ENCODE measurements at places on chromosomes 11 and 22.

DNA sequence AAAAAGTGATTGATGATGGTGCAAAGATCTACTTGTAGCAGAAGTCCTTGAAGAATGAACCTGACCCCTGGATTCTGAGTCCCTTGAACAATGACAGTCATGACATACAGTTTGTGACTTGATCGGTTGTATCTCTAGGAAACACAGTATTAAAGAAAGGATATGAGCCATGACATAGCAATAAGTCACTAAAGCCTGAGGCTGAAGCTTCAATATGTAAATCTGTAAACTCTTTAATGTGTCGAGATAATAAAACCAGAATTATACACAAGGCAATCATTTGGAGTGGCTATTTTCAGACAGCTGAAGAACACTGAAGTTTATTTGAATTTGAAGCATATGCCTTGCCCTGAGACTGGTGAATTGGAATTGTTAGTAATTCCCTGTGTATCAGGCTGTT, 911.5 kb upstream of the RAG2 start:
- no peak for DNase-seq

GRCh38 chr11:45096636-45097035, 49.8 kb upstream of the PRDM11 start:
- DNase-seq, result no peak

GRCh38 chr11:122812638-122813037, 25.7 kb upstream of the CRTAM start:
- no peak for DNase-seq

GRCh38 chr11:117934526-117935307, 5.5 kb upstream of the TMPRSS13 start:
- no peak for DNase-seq

DNA sequence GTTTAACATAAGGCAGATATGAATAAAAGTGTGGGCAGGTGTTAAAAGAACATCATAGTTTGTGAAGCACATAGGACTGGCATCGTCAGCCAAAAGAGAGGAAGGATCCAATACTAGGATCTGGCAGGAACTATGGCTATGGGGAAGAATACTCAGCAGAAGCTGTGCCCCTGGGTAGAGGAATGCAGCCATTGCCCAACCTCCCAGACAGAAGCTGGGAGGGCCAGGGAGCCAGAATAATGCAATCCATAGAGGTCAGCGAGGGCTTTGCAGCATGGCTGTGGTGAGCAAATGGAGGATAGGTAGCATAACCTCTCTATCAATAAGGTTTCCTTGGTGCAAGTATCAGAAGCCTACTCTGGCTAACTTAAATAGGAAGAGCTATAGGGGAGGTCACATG, 11.7 kb upstream of the CSTF3 start:
- no peak for DNase-seq

DNA sequence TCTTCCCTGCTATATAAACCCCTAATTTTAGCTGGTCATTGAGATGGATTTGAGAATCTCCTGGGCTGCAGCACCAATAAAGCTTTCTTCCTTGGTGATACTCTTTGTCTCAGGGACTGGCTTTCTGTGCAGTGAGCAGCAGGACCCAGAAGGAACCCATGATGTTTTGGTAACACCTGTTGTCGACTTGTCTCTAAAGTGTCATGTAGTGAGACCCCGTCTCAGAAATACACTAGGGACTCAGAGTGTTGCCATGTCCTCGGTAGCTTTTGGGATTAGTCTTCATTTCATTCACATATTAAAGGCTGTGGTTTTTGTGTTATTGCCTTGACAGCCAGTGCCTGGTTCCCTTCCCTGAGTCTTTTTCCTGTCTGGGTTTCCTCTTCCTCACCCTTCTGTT, 1078.7 kb downstream of the TBC1D22A start:
- DNase-seq, result no peak

DNA sequence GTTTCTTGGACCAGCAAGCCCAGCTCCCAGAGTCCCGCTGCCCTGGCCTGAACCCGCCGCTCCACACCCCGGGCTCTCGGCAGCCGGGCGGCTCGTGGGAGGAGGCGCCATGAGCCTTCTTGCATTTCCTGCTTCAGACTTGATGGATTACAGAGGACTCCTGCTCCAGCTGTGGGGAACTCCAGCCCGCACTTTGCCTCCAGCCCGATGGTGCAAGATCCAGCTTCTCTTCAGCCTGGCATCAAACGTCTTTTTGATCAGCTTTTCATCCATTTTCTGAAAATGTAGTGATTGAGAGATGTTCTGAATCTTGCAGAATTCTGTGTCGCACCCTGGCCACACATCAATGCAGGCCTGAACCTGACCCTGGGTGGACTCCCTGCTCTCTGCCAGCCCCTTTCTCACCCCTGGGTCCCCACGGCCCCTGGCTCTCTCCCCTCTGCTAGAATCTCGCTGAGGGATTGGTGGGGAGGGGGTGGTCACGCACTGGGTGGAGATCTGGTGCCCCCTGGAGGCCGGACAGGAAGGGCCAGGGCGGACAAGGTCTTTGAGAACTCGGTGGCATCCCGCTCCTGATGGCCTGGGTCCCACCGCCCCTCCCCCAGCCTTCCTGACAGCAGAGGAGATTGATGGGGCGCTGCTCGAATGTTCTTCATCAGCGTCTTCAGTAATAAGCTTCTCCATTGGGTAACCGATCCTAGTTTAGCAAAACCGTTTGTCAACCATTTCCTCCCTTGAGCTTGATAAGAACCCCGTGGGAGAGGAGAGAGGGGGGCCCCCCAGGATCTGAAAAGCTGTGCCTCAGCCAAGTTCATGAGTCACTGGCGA, 12.1 kb upstream of the NFAM1 start:
- DNase-seq, result peak; percentile 58

DNA sequence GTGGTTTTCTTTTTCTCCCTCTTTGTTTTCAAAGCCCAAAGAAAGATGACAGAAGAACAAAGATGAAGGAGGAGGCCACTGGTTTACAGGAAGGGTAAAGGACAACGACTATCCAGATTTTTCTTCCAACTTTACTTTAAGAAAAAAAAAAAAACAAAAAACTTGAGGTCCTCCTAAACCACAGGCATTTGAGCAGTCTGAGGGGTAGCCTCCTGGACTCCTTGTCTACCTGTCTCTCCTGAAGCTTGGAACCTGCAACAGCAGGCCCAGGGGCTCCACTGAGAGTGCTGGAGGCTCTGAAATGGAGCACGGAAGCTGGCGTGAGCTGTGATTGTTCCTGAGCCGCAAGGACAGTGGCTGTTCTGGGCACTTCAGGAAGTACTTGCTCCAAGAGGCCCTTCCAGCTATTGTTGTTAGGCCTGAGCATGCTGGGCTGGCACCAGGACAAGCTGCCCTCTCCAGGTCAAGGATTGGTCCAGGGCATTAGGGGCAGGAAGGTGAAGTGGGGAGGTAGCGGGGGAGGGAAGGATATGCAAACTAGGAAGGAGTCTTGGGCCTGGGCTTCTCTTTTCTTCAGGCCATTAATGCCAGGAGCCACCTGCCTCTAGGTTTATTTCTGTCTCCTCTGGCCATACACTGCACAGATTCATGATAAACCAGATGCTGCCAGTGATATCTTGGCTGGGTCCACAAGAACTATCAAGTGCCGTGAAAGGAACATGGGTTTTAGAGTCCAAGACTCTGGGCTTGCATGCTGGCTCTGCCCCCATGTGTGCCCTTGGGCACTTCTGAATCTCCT, 147.3 kb downstream of the CCDC34 start:
- no peak for DNase-seq

- DNase-seq, result no peak
Measured at GRCh38 chr11:134466156-134466555, 54.1 kb upstream of the B3GAT1 start.

- no peak for DNase-seq
Measured at GRCh38 chr11:15886866-15887265, 469.5 kb downstream of the SOX6 start.

DNA sequence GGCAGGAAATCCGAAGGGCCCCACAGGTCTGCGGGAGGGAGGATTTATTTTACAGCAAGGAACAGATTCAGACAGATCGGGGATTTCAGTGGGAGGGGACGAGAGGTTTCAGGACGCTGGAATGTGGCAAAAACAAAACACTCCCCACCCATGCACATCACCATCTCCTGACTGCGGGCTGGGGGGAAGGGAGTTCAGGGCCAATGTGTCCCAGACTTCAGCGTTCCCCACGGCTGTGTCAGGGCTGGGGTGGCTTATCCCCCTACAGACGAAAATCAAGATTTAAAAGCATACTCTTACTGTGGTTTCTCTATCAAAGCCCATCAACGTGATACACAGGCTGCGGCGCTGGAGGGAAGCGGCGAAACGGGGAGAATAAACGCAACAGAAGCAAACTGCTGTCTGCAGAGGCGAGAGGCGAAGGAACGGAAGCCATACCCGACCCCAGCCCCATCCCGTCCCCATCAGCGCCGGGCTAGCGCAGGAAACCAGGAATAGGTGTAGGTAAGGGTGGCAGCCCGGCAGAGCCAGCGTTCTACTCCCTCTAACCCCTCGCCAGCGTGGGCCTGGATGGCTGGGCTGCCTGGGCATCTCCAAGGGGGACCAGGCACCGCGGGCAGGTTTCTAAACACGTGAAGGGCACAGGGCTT, 2.7 kb downstream of the TENM4 start:
- DNase-seq, result no peak

GRCh38 chr11:66042227-66042995, 6.5 kb downstream of the GAL3ST3 start:
- no peak for DNase-seq

DNA sequence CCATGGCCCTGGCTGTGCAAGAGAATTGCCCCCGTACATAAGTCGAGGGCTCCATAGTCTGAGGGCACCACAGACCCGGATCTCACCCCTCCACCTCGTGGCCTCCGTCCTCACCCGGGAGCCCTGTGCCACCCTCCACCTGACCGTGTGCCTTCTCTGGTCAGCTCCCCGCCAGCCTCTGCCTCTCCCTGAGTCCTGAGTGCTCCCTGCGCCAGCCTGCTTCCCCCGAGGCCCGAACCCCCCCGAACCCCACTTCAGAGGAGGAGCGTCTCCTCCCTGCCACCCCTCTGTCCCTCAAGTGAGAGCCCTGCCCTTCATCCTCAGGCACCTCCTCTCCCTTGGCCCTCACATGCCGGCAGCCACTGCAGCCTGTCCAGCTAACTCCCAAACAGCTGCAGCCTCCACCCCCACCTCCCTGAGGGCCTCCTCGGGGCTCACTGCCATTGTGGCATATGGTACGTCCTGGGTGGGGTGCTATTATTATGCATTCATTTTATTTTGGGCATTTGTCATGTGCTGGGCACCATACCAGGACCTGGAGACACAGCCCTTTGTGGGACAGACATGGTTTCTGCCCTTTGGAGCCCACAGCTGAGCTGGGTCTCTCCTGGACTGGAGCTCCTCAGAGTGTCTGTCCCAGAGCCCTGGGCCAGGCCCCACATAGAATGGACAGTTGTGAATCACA, 67.2 kb downstream of the MYO7A start:
- DNase-seq, result no peak

GRCh38 chr11:45473341-45473895, 187.3 kb upstream of the SYT13 start:
- DNase-seq, result no peak

- peak; percentile 39 for DNase-seq
Measured at GRCh38 chr11:59283825-59284772, 71.4 kb upstream of the MPEG1 start.

GRCh38 chr11:85699957-85700741, 14.2 kb upstream of the CCDC89 start:
- no peak for DNase-seq

DNA sequence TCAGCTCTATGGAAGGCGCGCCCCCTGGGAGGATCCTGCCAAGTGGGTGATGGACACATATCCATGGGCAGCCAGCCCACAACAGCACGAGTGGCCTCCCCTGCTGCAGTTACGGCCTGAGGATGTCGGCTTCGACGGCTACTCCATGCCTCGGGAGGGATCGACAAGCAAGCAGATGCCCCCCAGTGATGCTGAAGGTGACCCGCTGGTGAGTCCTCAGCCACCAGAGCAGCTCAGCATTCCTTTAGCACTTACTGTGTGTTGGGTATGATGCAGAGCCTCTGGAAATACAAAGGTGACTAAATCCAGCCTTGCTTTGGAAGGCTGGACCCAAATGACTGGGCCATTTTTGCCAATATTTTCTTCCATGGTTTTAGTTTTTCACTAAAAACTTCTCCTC, 45.7 kb downstream of the DBX1 start:
- DNase-seq, result no peak

- peak; percentile 53 for DNase-seq
Measured at GRCh38 chr11:119741369-119742262, 12.6 kb upstream of the NECTIN1 start.

DNA sequence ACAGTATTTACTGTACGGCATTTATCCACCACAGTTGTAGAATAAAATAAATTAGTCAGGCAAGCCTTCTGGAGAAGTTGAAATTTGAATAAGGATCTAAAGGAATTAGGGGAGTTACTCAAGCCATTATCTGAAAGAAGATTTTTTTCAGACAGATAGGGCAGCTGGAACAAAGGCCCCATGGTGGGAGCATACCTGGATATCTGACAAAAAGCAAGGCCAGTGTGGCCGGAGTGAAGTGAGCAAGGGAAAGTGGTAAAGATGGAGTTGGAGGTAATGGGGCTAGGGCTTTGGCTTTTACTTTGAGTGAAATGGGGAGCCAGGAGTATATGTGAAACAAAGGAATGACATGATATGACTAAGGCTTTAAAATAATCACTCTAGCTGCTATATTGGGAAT, 45.7 kb upstream of the PSMA1 start:
- DNase-seq, result no peak

DNA sequence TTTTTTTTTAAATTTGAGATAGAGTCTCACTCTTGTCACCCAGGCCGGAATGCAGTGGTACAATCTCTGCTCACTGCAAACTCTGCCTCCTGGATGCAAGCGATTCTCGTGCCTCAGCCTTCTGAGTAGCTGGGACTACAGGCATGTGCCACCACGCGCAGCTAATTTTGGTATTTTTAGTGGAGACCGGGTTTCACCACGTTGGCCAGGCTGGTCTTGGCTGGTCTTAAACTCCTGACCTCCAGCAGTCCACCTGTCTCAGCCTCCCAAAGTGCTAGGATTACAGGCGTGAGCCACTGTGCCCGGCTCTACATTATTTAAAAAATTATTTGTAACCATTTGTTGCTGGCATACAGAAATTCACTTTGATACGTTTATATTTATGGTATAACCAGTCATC, 18.6 kb downstream of the EP300 start:
- no peak for DNase-seq

DNA sequence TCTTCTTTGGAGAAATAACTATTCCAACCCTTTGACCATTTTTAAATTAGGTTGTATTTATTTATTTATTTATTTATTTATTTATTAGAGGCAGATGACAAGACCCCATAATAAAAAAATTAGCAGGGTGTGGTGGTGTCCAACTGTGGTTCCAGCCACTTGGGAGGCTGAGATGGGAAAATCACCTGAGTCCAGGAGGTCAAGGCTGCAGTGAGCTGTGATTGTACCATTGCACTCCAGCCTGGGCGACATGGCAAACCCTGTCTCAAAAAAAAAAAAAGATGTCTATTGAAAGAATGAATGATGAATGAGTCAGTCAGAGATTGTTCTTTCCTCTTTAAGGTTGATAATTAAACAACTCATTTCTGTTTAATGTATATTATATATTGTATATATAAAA, 129.6 kb downstream of the WNT11 start:
- DNase-seq, result no peak

All from erythroblast (primary cell).